ENCODE measurements at places on chromosomes 7 and 10.

DNA sequence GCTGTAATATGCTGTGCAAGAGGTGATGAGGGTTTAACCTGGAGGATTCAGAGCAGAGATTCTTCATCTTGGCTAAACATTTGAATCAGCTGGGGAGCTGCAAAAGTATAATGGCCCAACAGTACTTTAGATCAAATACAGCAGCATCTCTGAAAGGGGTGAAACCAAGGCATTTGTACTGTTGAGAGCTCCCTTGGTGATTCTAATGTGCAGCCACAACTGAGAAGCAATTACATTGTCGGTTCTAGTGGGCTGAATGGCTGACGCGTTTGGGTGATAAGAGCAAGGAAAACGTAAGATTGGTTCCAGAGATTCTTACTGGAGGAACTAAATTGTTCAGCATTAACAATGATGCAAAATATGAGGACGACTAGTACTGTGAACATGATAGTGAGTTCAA is 269.7 kb downstream of the AGMO start:
- DNase-seq, result no peak

GRCh38 chr10:100913470-100913865 is 705 bp downstream of the SLF2 start:
- DNase-seq, result no peak

DNA sequence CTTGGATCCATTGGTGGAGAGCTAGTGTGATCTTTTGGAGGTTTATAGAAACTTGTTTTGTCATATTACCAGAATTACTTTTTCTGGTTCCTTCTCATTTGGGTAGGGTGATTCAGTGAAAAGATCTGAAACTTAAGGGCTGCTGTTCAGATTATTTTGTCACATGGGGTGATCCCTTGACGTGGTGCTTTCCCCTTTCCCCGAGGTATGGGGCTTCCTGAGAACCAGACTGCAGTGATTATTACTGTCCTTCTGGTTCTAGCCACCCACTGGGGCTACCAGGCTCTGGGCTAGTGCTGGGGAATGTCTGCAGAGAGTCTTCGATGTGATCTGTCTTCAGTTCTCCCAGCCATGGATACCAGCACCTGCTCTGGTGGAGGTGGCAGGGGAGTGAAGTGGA is 1030.0 kb downstream of the GRM8 start:
- DNase-seq, result no peak

- DNase-seq, result no peak
Measured at GRCh38 chr7:104657134-104657533, 328.7 kb downstream of the LHFPL3 start.

GRCh38 chr10:52319926-52320325 is 5.8 kb downstream of the DKK1 start:
- no peak for DNase-seq

DNA sequence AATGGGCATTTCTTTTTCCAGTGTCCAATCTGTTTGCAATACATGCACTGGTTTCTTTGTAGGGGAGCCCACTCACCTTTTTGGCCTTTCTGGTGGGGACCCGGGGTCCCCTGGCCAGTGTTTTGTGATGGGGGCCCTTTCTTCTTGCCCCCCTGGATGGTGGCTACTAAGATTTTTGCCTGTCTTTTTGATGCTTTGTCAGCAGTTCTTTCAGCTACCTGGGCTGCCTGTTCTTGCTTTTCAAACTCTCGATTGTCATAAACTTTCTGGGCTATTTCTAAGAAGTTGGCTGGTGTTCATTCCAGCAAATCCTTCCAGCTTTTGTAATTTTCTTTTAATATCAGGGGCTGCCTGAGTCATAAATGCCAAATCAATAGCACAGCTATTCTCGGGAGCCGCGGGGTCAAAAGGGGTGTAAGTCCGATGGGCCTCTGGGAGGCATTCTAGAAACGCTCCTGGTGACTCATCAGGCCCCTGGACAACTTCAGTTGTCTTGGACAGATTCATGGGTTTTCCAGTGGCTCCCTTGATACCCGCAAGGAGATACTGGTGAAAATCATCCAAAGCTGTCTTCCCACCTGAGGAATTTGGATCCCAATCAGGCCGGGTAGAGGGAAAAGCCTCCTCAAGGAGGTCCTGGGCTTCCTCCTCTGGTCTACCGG is 79.0 kb downstream of the PRR15 start:
- DNase-seq, result no peak

GRCh38 chr7:110841840-110842545 is 248.9 kb upstream of the LRRN3 start:
- DNase-seq, result no peak

- DNase-seq, result no peak
Measured at GRCh38 chr10:76051007-76051936, 619.8 kb downstream of the LRMDA start.

GRCh38 chr7:78473021-78473420 is 674.4 kb downstream of the PHTF2 start:
- DNase-seq, result no peak

DNA sequence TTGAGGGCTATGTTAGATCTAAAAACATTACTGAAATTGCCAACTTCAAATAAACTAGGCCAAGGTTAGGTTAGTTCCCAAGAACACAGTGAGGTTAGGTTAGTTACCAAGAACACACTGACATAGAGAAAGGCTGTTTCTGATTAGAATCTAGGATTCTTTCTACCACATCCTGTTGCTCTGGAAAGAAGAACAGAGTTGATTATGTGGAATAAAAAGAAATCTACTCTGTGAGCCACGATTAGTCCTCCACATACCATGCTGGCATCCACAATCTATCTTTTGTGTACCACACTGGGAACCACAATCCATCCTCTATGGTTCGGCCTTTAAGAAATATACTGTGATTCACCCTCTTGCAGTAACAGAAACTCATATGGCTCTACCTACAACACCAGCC is 91.4 kb downstream of the LRRTM3 start:
- DNase-seq, result no peak

DNA sequence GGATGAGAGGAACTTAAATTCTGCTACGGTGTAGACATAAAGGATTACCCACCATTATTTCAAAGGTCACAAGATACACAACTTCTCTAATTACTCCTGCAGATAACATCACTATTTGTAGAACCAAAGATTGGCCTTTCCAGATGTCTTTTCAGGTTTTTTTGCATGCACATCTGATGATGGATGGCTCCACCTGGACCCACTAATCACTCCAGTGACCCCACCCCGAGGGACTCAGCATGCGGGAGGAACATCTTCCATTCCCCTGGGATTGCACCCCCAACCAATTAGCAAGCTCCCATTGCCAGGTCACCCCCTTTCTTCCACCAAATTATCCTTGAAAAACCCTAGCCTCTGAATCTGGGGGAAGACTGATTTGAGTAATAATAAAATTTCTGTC is 608.9 kb downstream of the CNTNAP2 start:
- no peak for DNase-seq

DNA sequence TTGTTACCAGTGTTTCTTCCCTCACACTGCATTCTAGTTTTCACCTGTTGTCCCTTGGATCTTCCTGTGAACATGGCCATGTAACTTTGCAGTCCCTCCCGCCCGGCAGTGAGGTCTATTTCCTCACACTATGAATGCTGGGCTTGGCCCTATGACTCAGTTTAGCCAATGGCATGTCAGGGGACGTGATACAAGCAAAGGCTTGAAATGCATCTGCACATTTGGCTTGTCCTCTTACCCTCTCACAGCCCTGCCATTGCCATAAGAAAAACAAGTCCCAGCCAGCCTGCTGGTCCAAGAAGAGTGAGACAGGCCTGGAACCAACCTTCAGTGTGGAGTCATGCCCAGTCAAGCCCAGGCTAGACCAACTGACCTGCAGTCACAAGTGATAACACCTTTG is 17.1 kb upstream of the EZH2 start:
- DNase-seq, result no peak

DNA sequence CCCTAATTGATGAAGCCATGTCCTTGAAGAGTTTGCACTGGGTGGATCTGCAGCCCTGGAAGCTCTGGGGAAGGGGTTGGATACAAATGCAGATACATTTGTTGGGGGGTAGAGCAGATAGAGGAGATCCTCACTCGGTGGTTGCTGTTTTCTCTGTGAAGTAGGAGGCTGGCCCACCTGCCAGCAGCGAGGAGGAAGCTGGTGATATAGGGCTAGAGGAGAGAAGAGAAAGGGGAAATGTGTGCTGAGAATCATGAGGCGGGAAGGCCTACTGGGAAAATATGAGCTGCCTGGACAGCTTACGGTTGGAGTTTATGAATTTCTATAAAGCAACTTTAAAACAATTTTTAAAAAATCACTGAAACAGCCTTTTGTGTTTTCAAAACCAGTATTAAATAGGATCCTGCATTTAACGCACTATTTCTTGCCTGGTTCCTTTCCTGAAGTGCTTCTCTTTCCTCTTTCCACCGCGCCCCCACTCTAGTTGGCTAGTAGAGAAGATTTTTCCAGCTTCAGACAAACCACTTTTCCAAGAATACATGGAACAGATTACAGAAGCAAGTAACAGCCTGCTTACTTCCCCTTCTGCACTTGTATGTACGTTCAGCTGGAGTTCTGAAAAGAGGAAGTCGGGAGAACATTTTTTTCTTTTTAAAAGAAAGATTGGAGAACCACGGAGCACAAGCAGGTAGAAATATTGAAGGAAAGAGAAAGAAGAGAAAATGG is 100.6 kb upstream of the GLCCI1 start:
- DNase-seq, result peak; percentile 58

DNA sequence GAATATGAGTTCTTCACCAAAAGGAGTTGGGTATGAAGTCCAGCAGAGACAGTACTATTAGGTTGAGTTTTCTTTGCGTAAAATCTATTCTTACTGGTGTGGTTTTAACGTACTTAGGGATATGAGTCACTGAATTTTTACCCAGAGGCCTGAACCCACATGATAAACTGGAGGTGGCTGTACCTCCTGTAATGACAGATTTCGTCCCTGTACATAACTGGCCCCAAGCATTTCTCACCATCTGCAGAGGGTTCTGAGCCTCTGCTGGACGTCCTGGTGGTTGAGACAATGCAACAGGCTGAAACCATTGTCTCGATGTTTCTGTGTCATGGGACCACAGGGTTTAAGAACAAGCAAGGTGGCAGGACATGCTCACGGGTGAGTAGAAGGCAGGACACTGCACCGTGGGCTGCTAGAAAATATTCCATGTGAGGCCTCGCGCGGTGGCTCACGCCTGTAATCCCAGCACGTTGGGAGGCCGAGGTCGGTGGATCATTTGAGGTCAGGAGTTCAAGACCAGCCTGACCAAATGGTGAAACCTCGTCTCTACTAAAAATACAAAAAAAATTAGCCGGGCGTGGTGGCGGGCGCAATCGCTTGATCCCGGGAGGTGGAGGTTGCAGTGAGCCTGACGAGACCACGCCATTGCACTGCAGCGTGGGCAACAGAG is 233.9 kb downstream of the DNAJB6 start:
- no peak for DNase-seq

- DNase-seq, result peak; percentile 30
Measured at GRCh38 chr7:112081778-112082177, 124.4 kb downstream of the DOCK4 start.

DNA sequence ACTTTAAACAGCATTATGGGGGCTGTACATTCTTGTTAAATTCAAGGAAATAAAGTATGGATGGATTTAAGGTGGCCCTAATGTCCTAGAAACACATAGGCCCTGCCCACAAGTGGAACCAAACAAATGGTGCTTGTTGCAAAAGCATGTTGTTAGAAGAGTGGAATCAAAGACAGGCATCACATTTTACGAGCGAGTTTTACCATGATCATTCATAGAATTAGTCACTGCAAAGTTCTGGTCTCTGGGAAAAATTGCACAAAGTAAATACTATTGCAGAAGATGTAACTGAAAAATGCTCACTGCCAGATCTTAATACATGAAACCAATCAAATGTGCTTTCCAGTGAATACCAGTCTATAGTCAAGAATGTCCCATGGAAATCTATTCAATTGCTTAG is 677.1 kb downstream of the PARD3 start:
- no peak for DNase-seq

DNA sequence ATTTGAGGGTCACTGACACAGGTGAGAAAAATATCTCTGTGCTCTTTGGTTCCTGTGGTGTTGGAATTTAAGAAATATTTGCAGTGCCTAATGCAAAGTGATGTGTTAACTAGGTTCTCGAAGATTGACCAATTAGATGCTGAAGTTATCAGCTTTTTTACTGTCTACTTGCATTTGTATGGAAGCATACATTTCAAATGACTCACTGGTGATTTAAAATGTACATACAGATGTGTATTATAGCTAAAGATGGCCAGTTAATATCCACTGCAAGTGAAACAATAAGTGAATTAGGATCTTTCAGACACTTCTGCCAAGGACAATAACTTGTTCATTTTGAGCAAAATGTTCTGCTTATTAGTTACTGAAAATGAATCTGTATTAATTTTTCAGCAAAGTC is 205.0 kb downstream of the FANK1 start:
- no peak for DNase-seq

GRCh38 chr10:79262959-79263746 is 84.1 kb upstream of the PPIF start:
- no peak for DNase-seq

- DNase-seq, result no peak
Measured at GRCh38 chr10:107727767-107728317, 563.3 kb upstream of the SORCS1 start.

DNA sequence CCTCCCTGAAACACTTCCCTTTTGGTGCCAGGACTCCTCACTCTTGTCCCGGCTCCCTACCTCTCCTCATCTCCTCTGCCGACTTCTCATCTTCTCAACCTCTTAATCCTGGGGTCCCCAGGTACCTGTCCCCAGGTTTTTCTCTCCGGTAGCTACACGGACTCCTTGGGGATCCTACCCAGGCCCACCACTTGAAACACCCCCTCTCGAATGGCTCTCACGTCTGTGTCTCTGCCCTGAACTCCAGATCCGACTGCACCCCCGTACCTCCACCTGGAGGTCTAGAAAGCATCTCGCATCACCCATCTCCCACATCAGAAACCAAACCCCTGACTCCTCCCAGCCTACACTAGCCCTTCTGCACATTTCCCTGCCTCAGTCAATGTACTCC is 4.8 kb downstream of the TBATA start:
- DNase-seq, result no peak

- DNase-seq, result no peak
Measured at GRCh38 chr7:15821484-15822427, 135.3 kb upstream of the MEOX2 start.

DNA sequence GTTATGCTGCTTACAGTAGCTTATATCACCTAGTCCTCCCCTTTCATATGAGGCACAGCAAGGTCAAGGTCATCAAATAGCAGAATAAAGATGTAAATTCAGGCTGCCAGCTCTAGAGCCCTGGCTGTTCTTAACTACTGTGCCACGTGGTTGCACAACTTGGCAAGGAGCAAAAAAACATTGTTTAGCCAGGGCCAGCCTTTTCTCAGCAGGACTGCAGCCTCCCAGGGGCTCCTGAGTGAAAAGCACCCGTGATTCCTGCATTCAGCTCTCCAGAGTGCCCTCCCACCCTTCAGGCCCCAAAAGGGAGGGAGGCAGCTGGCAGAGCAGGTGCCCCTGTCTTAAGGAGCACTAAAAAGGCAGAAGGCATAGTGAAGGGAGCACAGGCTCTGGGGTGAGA is 31.8 kb upstream of the TM9SF3 start:
- no peak for DNase-seq

GRCh38 chr7:88789480-88790064 is 6.0 kb downstream of the TEX47 start:
- no peak for DNase-seq

GRCh38 chr7:36366005-36366717 is 23.5 kb upstream of the ANLN start:
- no peak for DNase-seq
